ENCODE measurements at places on chromosomes 6 and 20.

DNA sequence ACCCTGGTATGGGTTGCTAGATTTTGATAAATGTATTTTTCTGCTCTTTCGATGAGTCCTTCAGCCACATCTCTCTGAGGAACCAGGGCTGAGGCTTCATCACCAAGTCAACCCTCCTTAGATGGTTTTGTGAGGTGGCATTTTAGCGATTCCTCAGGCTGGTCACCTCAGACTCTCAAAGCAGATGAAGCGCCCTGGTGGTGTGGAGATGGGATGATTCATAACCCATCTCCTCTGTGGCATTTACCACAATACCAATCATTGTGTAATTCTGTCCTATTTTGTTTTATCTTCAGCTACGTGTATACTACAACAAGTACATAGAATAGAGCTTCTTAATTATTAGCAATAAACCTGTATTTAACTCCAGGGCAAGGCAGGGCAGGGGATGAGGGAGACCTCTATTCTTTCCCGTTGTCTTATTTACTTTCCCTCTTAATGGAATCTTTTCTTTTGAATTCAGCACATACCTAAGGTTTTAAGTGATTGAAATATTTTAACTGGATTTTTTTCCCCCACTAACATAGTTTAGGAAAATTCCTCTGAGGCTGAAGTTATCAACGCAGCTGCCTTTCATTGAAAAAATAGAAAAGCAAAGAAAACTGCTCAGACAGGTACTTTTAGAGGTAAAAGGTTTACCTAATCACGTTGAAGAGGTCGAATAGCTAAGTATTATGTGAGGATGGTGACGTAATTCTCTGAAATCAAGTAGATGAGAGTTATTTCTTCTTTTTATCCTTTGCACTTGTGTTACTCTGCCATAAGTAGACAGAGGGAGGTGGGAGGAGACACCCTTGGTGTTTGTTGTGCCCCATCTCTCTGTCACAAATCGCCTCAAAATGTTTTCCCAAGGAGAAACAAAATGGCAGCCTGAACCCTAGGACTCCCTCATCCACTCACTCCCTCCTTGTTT lies 57.4 kb upstream of the EDN3 start:
- no peak for DNase-seq

- DNase-seq: no peak
Measured at GRCh38 chr6:54899986-54900385, 53.4 kb downstream of the FAM83B start.

DNA sequence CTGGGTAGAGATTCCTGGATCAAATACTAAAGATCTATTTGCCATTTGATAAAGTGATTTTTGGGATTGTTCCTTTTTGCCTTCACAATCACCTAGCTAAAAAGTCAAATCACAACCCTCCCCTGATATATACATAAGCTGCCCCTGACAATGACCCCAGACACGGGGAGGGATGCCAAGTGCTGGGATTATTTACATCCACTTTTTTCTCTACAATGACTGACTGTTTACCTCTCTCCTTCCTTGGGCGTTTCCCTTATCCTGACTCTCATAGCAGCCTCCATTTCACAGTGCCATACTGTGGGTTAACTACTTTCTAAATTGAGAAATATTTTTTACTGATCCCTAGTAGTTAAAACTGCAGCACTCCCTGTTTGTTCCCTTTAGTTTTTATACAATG lies 150.8 kb upstream of the TMEM170B start:
- no peak for DNase-seq

DNA sequence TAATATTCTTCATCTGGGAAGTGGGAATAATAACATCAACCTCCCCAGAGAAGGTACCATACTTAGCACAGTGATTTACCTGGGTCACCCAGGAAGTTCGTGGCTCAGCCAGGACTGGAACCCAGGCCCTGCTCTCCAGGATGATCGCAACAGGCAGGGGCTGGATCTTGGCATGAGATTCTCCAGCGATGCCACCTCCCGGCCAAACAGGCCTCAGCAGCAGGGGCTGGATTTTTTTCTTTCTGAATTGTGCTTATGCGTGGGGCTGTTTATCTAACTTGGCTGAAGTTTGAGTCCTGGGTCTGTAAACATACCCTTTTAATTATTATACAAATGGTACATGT lies 129.5 kb upstream of the PTPN1 start:
- DNase-seq: no peak

GRCh38 chr6:80197474-80197873 lies 91.0 kb downstream of the BCKDHB start:
- DNase-seq: no peak

- DNase-seq: no peak
Measured at GRCh38 chr20:44065401-44066340, 121.3 kb downstream of the JPH2 start.

- no peak for DNase-seq
Measured at GRCh38 chr6:71335544-71335943, 46.9 kb downstream of the OGFRL1 start.

DNA sequence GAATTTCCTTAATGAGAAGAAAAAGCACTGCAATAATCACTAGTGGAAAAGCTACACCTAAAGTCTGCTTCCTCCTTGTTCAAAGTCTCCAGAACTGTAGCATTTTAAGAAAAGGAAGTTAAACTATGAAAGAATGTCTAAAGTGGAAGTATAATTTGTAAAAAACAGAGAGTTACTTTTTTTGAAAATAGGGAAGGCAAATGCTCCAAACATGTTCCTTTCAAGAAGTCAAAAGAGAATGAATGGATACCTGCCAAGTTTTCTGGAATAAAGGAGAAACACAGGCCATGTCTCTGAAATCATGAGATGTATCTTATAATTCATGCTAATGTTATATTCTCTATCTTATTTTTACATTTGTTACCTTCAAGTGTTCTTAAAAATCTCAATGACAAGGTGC lies 60.7 kb upstream of the ADGRG6 start:
- no peak for DNase-seq

DNA sequence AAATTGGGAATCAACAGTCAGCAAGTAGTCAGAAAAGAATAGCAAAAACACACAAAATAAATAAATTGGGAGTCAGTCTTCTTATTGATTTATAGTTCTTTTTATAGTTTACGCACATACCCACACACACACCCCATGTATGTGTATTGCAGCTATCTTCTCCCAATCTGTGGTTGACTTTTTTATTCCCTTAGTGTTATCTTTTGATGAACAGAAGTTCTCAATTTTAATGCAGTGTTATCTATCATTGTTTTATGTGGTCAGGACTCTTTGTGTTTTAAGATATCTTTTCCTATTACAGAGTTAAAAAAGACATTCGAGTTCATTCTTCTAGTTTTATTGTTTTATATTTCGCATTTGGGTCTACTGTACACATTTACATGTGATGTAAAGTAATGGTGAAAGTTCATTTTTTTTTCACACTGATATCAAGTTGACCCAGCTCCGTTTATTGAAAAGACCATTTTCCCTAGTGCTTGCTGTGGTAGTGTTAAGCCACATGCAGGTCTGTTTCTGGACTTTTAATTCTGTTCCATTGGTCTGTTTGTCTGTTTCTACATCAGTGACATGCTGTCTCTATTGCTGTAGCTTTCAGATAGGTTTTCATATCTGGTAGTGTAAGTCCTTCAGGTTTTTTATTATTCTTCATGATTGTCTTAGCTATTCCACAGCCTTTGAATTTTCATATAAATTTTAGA lies 78.4 kb downstream of the ZFAND3 start:
- no peak for DNase-seq

GRCh38 chr6:37168811-37169495 lies 999 bp upstream of the PIM1 start:
- no peak for DNase-seq

DNA sequence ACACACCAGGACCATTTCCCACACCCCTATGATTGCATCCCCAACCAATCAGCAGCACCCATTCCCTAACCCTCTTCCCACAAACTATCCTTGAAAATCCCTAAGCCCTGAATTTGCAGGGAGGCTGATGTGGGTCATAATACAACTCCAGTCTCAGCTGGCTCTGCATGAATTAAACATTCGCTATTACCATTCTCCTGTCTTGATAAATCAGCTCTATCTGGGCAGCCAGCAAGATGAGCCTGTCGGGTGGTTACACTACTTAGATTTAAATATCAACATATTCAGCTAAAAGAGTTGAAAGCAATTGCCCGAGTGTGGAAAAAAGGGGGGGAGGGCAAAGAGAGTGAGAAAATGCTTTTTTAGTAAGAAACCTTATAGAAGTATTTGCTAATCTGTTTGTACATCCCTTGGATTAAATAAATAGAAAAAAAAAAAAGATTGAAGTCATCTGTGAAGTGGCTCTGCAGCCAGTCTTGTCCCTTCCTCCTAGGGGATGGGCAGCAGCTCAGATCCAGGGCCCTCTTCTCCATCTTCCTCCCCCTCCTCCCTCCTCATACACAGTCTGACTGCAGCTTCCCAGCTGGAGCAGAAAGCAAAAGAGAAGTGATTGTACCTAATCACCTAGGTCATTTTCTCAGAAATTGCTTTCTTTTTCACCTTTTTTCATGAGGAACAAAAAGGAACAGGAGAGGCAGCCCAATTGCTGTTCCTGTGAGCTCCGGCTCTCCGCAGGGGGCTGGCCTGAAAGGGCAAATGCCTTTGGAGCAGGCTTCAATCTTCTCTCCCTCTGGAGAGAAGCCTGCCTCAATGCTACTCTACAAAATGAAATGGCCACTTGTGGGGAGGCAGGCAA lies 356.6 kb upstream of the SULF2 start:
- no peak for DNase-seq

GRCh38 chr6:40196135-40196518 lies 261.9 kb upstream of the MOCS1 start:
- DNase-seq: no peak

- no peak for DNase-seq
Measured at GRCh38 chr6:29984992-29985391, 42.7 kb downstream of the HLA-A start.
